ENCODE measurements at places on chromosomes 4 and X.

GRCh38 chrX:36019125-36019524 is 99.6 kb downstream of the CFAP47 start:
- no peak overlapping the region for H3K27ac ChIP-seq
- no peaks in the 10 kb centered on the region for H3K36me3 ChIP-seq
- no peaks in the 10 kb centered on the region for H3K4me1 ChIP-seq
- no peaks in the 10 kb centered on the region for H3K27me3 ChIP-seq

- peak overlapping the region; percentile 78 for H3K27ac ChIP-seq
- no peaks in the 10 kb centered on the region for H3K36me3 ChIP-seq
- peak; percentile 21 for DNase-seq
- no peaks in the 10 kb centered on the region for H3K27me3 ChIP-seq
Observed at GRCh38 chrX:41923978-41924683, 777 bp upstream of the CASK start.

- no peak overlapping the region for H3K4me3 ChIP-seq
- H3K36me3 ChIP-seq: no peaks in the 10 kb centered on the region
- no peaks in the 10 kb centered on the region for H3K4me1 ChIP-seq
- DNase-seq: no peak
- no peak overlapping the region for H3K27ac ChIP-seq
- no peaks in the 10 kb centered on the region for H3K27me3 ChIP-seq
Observed at GRCh38 chrX:115448146-115448545, 112.8 kb upstream of the PLS3 start.

GRCh38 chr4:24664956-24665355 is 80.6 kb upstream of the DHX15 start:
- H3K27me3 ChIP-seq: no peaks in the 10 kb centered on the region
- H3K36me3 ChIP-seq: no peaks in the 10 kb centered on the region
- peak; percentile 87 for DNase-seq
- no peak overlapping the region for H3K27ac ChIP-seq
- no peak overlapping the region for H3K4me3 ChIP-seq
- peaks cover 3% of the 10 kb centered on the region for H3K4me1 ChIP-seq

GRCh38 chr4:155566354-155566753 is 100.3 kb upstream of the GUCY1A1 start:
- no peaks in the 10 kb centered on the region for H3K27me3 ChIP-seq
- no peak for DNase-seq
- no peak overlapping the region for H3K27ac ChIP-seq
- H3K4me1 ChIP-seq: no peaks in the 10 kb centered on the region
- H3K36me3 ChIP-seq: no peaks in the 10 kb centered on the region

DNA sequence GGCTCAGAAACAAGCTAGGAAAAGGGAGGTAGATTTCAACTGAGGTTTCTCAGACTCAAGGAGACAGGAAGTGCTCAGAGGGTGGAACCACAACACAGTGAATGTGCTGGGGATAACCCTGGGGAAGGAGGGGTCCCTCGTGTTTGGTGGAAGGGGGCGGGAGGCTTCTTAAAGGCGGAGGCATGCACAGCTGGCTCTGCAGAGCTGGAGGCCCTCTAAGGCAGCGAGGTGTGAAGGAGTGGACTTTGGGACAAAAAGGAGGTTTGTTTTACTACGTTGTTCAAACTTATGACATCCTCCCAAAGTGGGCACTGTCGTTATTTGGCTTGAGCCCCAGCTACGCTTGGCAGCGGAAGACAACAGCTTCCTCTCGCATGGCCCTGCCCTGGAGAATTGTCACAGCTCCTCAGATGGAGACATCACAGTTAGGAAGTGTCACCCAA is 21.7 kb upstream of the MTM1 start:
- DNase-seq: no peak
- no peaks in the 10 kb centered on the region for H3K27me3 ChIP-seq
- H3K4me3 ChIP-seq: no peak overlapping the region

DNA sequence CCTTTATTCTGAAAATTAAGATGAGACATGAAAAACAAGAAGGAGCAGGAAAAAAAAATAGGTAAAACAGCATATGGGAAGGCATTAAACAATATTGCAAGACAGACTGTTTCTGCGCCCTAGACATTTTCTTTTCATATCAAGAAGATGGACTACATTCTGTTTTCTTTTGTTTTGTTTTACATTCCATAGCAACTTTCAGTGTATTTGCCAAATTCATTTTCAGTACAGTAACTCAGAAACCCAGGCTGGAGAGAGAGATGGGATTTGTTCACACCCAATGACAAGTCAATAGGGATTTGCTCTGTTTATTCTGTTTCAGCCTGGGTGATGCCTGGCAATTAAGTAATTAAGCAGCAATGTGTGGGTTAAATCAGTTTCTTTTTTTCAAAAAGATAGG is 892.8 kb upstream of the DIAPH2 start:
- no peaks in the 10 kb centered on the region for H3K36me3 ChIP-seq
- no peak overlapping the region for H3K4me3 ChIP-seq
- no peak for DNase-seq
- no peaks in the 10 kb centered on the region for H3K27me3 ChIP-seq

- H3K4me3 ChIP-seq: no peak overlapping the region
- H3K4me1 ChIP-seq: no peaks in the 10 kb centered on the region
- no peaks in the 10 kb centered on the region for H3K27me3 ChIP-seq
- no peaks in the 10 kb centered on the region for H3K36me3 ChIP-seq
- no peak overlapping the region for H3K27ac ChIP-seq
Observed at GRCh38 chr4:132384709-132385108, 764.4 kb upstream of the PCDH10 start.

DNA sequence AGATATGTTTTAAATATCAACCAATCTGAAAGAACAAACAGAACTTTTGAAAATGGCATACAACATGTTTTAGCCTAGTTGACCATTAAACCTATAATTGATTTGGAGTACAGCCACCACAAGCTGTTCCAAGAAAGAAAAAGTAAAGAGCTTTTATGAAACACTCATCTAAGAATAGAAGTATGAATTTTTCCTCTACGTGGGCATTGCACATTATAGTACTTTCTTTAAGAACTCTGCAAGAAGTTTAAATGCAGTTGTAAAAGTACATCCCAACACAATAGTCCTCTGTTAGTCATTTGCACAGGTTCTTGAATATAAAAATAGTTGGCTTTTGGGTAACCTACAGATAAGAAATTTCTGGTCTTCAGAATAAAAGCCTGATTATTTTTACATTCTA is 933.6 kb upstream of the ADGRL3 start:
- H3K4me1 ChIP-seq: no peaks in the 10 kb centered on the region
- no peak overlapping the region for H3K27ac ChIP-seq
- no peaks in the 10 kb centered on the region for H3K27me3 ChIP-seq
- H3K36me3 ChIP-seq: no peaks in the 10 kb centered on the region

DNA sequence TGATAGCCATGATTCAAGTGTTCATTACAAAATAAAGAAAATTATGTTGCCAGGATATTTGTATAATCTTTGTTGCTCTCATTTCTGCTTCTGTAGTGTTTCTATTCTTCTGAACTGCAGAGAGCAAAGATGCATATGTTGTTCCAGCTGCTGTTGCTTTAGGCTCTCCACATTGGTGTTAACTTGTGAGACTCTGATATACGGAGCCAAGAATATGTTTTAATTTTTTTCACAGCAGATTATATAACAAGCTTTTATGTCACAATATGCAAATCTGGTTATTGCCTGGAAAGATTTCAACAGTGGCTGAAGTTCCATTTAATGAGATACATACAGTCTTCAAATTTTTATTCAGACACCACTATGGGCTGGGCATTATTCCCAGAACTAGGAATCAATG is 655.0 kb downstream of the GRXCR1 start:
- H3K4me1 ChIP-seq: no peaks in the 10 kb centered on the region
- no peak overlapping the region for H3K4me3 ChIP-seq
- no peak overlapping the region for H3K27ac ChIP-seq
- no peak for DNase-seq
- H3K27me3 ChIP-seq: no peaks in the 10 kb centered on the region

- no peaks in the 10 kb centered on the region for H3K27me3 ChIP-seq
- no peak for DNase-seq
- peaks cover 34% of the 10 kb centered on the region for H3K4me1 ChIP-seq
- no peak overlapping the region for H3K27ac ChIP-seq
- no peak overlapping the region for H3K4me3 ChIP-seq
Observed at GRCh38 chr4:2796849-2797544, 4.1 kb downstream of the SH3BP2 start.

- H3K4me3 ChIP-seq: no peak overlapping the region
- H3K27ac ChIP-seq: no peak overlapping the region
- no peaks in the 10 kb centered on the region for H3K27me3 ChIP-seq
- no peaks in the 10 kb centered on the region for H3K4me1 ChIP-seq
- no peak for DNase-seq
Observed at GRCh38 chrX:13742397-13743176, 8.0 kb downstream of the OFD1 start.

DNA sequence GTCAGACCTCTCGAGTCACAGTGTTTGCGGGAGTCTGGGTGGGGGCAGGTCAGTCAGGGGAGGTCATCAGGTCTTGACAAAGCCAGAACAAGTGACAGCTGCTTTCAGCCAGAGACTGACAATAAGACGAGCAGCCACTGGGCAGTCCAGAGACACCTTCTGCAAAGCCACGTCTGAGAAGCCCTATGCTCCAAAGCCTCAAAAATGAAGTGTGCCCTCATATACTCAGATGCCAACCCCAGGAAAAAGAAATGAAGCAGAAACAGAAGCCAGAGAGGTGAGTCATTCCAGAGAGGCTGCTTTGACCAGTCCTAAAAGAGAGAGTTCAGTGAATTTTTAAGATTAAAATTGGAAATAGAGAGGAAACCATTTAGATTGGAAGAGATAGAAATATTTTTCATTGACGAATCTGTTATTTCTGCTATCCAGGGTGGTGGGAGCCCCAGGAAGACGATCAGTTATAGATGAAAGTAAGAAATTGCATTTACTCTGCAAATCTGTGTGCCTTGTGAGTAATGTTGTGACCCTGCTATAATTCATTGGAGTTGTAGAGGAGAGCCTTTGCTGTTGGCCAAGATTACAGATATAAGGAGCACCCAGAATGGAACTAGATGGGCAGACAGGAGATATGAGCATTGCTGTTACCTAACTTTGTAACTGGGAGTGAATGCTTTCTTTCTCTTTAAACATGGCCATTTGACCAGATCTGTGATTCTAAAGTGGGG is 77.9 kb downstream of the LRRC66 start:
- H3K27me3 ChIP-seq: no peaks in the 10 kb centered on the region
- no peak overlapping the region for H3K27ac ChIP-seq
- H3K4me3 ChIP-seq: no peak overlapping the region
- H3K36me3 ChIP-seq: no peaks in the 10 kb centered on the region
- no peaks in the 10 kb centered on the region for H3K4me1 ChIP-seq

- no peaks in the 10 kb centered on the region for H3K27me3 ChIP-seq
- H3K4me1 ChIP-seq: no peaks in the 10 kb centered on the region
- no peak for DNase-seq
- no peaks in the 10 kb centered on the region for H3K36me3 ChIP-seq
- no peak overlapping the region for H3K4me3 ChIP-seq
- no peak overlapping the region for H3K27ac ChIP-seq
Observed at GRCh38 chr4:121014544-121014943, 57.8 kb downstream of the NDNF start.

DNA sequence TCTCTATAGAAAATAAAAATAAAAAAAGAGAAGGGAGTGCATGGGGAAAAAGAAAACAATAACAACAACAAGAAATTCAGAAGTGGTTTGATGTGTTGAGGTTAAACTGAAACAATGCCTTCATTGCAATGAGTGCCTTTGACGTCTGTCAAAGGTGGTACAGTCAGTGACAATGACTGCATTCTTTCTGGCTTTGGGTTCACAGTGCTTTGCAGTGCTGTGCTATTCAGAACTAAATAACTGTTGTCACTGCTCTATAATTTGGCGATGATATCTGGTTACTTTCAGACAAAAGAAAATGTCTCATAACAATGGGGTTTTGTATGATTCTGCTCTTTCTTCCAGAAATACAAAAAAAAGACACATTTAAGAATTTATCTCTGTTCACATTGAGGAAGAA is 488.6 kb upstream of the MAGEB2 start:
- no peak overlapping the region for H3K4me3 ChIP-seq
- no peaks in the 10 kb centered on the region for H3K4me1 ChIP-seq
- DNase-seq: no peak
- H3K27ac ChIP-seq: no peak overlapping the region
- no peaks in the 10 kb centered on the region for H3K36me3 ChIP-seq

GRCh38 chr4:88008743-88009171 is 1.3 kb downstream of the PKD2 start:
- H3K36me3 ChIP-seq: no peaks in the 10 kb centered on the region
- peak; percentile 33 for DNase-seq
- no peak overlapping the region for H3K4me3 ChIP-seq
- no peak overlapping the region for H3K27ac ChIP-seq
- no peaks in the 10 kb centered on the region for H3K27me3 ChIP-seq

GRCh38 chr4:42478509-42478908 is 81.2 kb downstream of the SHISA3 start:
- H3K27ac ChIP-seq: no peak overlapping the region
- no peaks in the 10 kb centered on the region for H3K4me1 ChIP-seq
- no peak overlapping the region for H3K4me3 ChIP-seq

GRCh38 chr4:20678400-20678799 is 21.9 kb upstream of the PACRGL start:
- no peaks in the 10 kb centered on the region for H3K4me1 ChIP-seq
- H3K27ac ChIP-seq: no peak overlapping the region

DNA sequence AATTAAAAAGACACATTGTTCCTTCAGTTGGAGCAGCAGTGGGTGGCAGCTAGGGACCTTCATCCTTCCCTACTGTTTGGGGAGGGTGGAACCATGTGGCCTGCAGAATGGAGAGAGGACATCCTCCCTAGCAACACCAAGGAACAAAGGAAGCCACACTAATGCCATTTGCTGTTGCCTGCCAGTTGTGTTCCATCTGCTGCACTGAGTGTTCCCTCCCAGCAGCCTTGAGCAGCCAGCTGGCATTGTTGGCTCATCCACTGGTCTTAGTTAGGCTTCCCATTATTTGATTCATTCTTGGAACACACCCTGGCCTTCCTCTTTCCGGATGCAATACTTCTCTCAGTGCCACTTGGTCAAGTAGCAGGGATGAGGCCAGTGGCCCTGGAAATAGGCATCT is 25.0 kb upstream of the HMGB3 start:
- H3K36me3 ChIP-seq: no peaks in the 10 kb centered on the region
- no peak for DNase-seq
- H3K4me1 ChIP-seq: no peaks in the 10 kb centered on the region
- no peak overlapping the region for H3K4me3 ChIP-seq
- no peak overlapping the region for H3K27ac ChIP-seq

- H3K4me3 ChIP-seq: no peak overlapping the region
- no peaks in the 10 kb centered on the region for H3K4me1 ChIP-seq
- no peak overlapping the region for H3K27ac ChIP-seq
Observed at GRCh38 chr4:63122955-63123354, 1286.3 kb downstream of the TECRL start.

All from trophoblast cell (in vitro differentiated cells and primary cell).